SK-N-SH (cell line): ENCODE measurements at places on chromosomes 5 and 9. TPM values are rescaled to one million over a fixed set of nuclear protein-coding genes. Genes with fewer than 3 reads are reported as not detected.

- no peak overlapping the region for H3K4me3 ChIP-seq
- no peak for DNase-seq
- H3K27ac ChIP-seq, result no peak overlapping the region
- H3K27me3 ChIP-seq, result no peaks in the 10 kb centered on the region
These were observed 89.0 kb upstream of the NIPAL4 start for GRCh38 chr5:157370967-157371366.

DNA sequence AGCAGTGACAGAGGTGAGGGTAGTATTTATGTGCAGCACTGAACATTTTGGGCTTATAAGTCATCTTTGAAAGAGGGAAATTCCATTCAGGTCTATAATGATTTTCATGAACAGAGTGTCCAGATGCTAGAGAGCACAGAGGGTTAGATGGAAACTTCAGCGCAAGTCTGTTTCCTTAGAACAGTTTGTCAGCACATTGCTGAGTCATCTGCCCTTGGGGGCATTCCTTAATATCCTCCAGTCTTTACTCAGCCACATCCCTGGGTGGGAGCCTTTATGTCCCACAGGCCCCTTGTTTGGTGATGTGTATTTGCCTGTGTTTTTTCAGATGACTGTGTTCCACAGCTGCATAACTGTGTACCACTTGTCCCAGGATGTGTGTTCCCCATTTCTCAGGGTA, 138.5 kb upstream of the S1PR3 start:
- no peaks in the 10 kb centered on the region for H3K36me3 ChIP-seq
- no peaks in the 10 kb centered on the region; the same call in 1 of the 2 replicates for H3K4me1 ChIP-seq
- DNase-seq, result no peak

DNA sequence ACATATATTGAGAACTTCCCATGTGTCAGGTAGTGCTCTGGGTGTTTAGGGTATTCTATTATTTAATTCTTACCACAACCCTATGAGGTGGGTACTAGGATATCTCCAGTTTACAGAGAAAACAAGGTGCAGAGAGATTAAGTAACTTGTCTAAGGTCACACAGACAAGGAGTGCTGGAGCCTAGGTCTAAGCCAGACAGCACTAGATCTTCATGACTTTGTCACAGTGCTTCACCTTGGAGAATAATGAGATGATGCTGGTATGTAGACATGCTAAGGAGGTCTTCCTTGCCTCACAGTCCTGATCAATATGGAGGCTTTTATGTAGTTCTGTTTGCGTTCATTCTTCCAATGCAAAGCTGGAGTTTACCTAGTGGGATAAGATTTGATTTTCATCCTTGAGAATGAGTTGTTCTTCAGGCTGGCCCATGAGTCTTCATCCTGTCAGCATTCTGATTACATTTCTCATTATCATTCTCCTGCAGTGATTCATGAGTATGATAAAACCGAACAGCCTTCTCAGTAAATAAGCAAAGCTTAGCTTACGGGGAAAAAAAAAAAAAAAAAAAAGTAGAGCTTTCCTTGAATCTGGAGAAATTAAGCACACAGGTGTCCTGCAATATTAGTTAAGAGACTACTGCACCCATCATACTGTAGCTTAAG, 176.3 kb downstream of the C9orf152 start:
- peak overlapping the region; percentile 0; the same call in 1 of the 2 replicates for H3K27ac ChIP-seq
- no peak overlapping the region for H3K4me3 ChIP-seq
- DNase-seq, result no peak
- peaks cover 31% of the 10 kb centered on the region for H3K4me1 ChIP-seq
- no peaks in the 10 kb centered on the region for H3K36me3 ChIP-seq

- H3K36me3 ChIP-seq, result peaks cover 85% of the 10 kb centered on the region
- H3K27ac ChIP-seq, result peak overlapping the region; percentile 97; the same call in 1 of the 2 replicates
- H3K4me3 ChIP-seq, result no peak overlapping the region
- no peak for DNase-seq
- peaks cover 5% of the 10 kb centered on the region for H3K4me1 ChIP-seq
- H3K27me3 ChIP-seq, result no peaks in the 10 kb centered on the region
These were observed 5.8 kb downstream of the PSMB7 start for GRCh38 chr9:124409410-124409809.

DNA sequence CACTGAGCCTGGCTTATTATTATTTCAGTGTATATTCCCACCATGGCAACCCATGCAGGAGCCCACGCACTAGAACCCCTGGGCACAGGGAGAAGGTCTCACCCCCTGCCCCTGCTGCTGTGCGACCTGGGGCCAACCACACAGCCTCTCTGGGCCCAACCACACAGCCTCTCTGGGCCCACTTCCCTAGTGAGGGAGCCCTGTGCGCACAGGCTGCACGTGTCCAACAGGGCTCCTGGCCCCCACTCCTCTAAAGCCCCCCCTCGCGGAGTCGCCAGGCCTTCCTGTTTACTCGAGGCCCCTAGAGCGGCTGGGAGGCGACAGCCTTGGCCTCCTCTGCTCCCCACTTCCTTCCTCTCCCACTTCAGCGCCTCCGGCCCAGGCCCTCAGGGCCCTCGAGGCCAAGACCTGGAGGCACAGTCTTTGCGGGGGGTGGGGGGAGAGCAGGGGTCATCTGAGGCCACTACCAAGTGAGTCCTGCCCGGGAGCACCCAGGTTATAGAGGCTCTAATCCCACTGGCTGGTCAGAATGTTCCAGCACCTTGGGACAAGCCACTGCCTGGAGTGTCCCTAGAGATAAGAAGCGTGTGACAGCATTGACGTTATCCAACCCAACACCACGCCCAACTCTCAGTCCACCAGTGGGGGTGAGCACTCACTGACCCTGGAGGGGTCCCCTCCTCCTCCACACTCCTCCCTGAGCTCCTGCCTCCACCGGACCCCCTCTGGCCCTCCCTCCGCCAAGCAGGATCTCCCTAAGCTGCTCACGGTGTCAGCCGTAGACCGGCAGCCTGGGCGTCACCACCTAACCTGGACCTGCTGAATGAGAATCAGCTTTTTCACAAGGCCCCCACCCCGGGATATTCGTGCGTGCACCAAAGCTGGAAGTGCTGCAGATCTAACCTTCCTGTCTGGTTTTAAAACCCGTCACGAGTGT, 7.9 kb upstream of the ENG start:
- no peak overlapping the region for H3K27ac ChIP-seq
- H3K4me3 ChIP-seq, result no peak overlapping the region
- peaks cover 18% of the 10 kb centered on the region; the same call in 1 of the 2 replicates for H3K4me1 ChIP-seq
- no peaks in the 10 kb centered on the region for H3K27me3 ChIP-seq
- no peak for DNase-seq

DNA sequence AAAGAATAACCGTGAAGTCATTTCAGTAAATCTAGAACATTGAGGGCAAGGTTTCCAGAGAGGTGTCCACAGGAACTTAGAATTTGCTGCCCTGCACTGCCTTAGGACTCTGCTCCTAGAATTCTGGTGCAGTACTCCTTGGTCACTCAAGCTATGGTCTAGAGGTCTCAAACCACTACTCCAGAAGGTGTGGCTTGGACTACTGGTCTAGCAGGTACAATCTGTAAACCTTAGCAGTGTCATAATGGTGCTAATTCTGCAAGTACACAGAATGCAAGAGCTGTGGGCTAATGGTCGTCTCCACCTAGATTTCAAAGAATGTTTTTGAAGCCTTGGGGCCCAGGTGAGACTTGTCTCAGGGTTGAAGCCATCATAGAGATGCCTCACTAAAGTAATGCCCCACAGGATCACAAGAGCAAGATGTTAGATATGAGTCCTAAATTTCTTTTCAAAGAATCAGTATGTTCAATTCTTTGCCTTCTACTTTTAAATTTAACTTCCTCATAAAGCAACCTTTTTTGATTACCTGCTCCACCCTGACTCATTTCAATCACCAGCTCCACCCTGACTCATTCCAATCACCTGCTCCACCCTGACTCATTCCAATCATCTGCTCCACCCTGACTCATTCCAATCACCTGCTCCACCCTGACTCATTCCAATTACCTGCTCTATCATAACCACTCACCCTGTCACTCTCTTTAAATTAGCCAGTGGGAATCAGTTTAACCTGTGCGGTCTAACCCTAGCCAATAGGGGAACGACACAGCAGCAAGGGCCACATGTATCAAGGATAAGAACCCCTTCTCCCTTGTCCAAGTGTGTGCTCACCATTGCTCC, 1111.8 kb upstream of the ACO1 start:
- H3K36me3 ChIP-seq, result no peaks in the 10 kb centered on the region
- no peak overlapping the region for H3K4me3 ChIP-seq
- H3K4me1 ChIP-seq, result no peaks in the 10 kb centered on the region
- no peaks in the 10 kb centered on the region for H3K27me3 ChIP-seq
- DNase-seq, result no peak

DNA sequence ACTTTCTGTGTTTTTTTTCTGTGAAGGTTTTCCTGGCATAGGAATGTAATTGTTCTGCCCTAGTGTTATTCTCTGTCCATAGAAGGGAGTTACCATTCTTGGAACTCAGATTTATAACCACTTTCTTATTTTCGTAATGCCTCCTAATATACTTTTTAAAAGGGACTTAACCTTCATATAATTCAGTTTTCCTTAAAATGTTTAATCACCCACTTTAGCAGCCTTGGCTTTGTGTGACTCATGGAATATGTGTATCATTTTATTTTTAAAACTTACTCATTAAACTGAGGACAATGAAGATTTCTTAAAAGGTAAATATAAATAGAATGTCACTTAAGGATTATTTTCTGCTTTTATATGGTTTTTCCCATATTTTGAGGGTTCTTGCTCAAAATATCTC, 50.0 kb downstream of the RAI14 start:
- no peak for DNase-seq
- H3K36me3 ChIP-seq, result no peaks in the 10 kb centered on the region
- H3K27ac ChIP-seq, result peak overlapping the region; percentile 92
- no peaks in the 10 kb centered on the region for H3K27me3 ChIP-seq
- H3K4me3 ChIP-seq, result no peak overlapping the region
- no peaks in the 10 kb centered on the region for H3K4me1 ChIP-seq

DNA sequence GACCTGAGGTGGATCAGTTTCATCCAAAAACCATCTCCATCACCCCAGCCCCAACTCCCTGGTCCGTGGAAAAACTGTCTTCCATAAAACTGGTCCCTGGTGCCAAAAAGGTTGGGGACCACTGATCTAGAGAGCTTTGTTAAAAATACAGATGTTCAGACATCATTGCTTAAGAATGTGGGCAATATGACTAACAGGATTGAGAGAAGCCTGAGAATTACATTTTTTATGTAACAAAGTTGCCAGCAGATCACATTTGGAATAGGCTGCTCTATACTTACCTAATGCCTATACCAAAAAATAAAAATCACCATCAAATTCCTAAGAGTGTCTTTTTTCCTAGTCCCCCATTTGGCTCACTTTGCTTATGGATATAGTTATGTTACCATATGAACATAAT, 143.3 kb downstream of the RAPGEF6 start:
- H3K27me3 ChIP-seq, result no peaks in the 10 kb centered on the region
- H3K4me3 ChIP-seq, result no peak overlapping the region
- no peak overlapping the region for H3K27ac ChIP-seq

- no peaks in the 10 kb centered on the region for H3K36me3 ChIP-seq
- no peaks in the 10 kb centered on the region; the same call in 1 of the 2 replicates for H3K27me3 ChIP-seq
- no peaks in the 10 kb centered on the region for H3K4me1 ChIP-seq
- H3K27ac ChIP-seq, result no peak overlapping the region
- no peak overlapping the region for H3K4me3 ChIP-seq
- DNase-seq, result no peak
These were observed 201.7 kb upstream of the PTGER4 start for GRCh38 chr5:40477856-40478546.

GRCh38 chr9:70510157-70510770, 95.8 kb upstream of the KLF9 start:
- no peaks in the 10 kb centered on the region for H3K27me3 ChIP-seq
- no peaks in the 10 kb centered on the region for H3K36me3 ChIP-seq
- no peak overlapping the region for H3K27ac ChIP-seq
- peak; percentile 26 for DNase-seq
- no peaks in the 10 kb centered on the region for H3K4me1 ChIP-seq
- H3K4me3 ChIP-seq, result no peak overlapping the region

- H3K4me1 ChIP-seq, result no peaks in the 10 kb centered on the region
- H3K4me3 ChIP-seq, result no peak overlapping the region
- no peaks in the 10 kb centered on the region for H3K27me3 ChIP-seq
- H3K36me3 ChIP-seq, result no peaks in the 10 kb centered on the region
These were observed 595.0 kb downstream of the CDH12 start for GRCh38 chr5:22258139-22258538.

DNA sequence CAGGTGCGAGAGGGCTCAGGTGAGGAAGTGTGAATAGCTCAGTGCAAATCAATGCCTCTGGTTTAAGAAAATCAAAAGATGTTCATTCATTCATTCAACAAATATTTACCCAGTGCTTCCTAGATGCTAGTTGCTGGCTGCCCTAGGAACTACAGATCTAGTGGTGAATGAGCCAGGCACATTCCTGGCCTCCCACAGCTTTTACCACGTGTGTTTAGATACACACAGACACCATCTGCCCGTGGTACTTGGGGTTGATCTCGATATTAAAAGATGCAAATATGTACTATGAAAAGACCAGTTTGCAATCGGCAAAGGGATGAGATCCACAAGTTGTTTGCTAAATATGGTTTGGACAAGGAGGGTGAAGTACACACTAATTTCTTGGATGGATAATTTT, 78.2 kb downstream of the GTF3C4 start:
- peaks cover 9% of the 10 kb centered on the region; the same call in 1 of the 2 replicates for H3K4me1 ChIP-seq
- H3K27me3 ChIP-seq, result no peaks in the 10 kb centered on the region; the same call in 1 of the 2 replicates
- H3K4me3 ChIP-seq, result no peak overlapping the region
- DNase-seq, result no peak

DNA sequence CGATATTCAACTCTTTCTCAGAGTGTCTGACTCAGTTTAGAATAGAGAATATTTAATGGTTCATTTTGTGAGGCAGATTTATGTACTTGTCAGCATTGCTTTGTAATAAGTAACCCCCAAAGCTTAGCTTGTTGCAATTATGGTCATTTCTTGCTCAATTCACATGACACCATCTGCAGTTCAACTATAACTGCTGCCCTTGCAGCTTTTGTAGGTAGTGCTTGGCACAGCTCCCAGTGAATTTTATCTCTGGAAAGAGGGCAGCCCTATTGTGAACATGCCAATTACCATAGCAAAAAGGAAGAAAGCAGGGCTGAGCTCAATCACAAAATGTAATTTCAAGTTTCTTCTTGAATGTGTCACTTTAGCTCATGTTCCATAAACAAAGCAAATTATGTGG, 1587.7 kb upstream of the ACO1 start:
- no peak overlapping the region for H3K27ac ChIP-seq
- DNase-seq, result no peak
- H3K36me3 ChIP-seq, result no peaks in the 10 kb centered on the region
- no peak overlapping the region for H3K4me3 ChIP-seq
- H3K4me1 ChIP-seq, result no peaks in the 10 kb centered on the region

DNA sequence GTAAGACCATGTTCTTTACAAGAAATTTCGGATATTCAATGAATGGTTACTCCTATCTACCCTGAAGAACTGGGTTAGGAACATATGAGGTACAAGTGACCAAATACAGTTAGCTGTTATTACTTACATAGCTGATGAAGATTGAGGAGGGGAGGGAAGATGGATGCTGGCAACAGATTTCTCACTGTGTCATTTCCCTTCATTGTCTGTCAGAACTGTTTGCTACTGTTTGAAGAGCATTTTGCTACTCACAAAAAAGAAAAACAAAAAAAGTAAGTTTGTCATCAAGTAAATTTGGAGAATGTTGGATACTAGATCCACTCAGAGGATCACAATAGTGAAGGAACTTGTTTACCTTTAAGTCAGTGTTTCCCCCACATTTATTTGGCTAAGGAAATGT, 53.7 kb downstream of the ENC1 start:
- no peaks in the 10 kb centered on the region for H3K27me3 ChIP-seq
- no peaks in the 10 kb centered on the region for H3K36me3 ChIP-seq
- H3K4me3 ChIP-seq, result no peak overlapping the region
- no peak overlapping the region for H3K27ac ChIP-seq
- H3K4me1 ChIP-seq, result peaks cover 2% of the 10 kb centered on the region; the same call in 1 of the 2 replicates

CXCL14 gene
- 0.05 and 0.08 TPM in 2 replicates for polyA plus RNA-seq

ADGRV1 gene
- 0.23 and 0.49 TPM in 2 replicates for polyA plus RNA-seq

PFN3 gene
- not detected in 2 replicates for polyA plus RNA-seq

AK8 gene
- polyA plus RNA-seq, result 0.77 and 0.84 TPM in 2 replicates

SLC28A3 gene
- 0.23 and 0.45 TPM in 2 replicates for polyA plus RNA-seq

TOR1A gene
- polyA plus RNA-seq, result 85.3 and 120 TPM in 2 replicates

BTNL3 gene
- not detected in 2 replicates for polyA plus RNA-seq
